ENCODE measurements at places on chromosomes 3 and 15.

GRCh38 chr3:28743831-28744230 lies 395.2 kb upstream of the AZI2 start:
- DNase-seq: no peak

GRCh38 chr15:72464251-72464650 lies 9.9 kb upstream of the ARIH1 start:
- DNase-seq: no peak

DNA sequence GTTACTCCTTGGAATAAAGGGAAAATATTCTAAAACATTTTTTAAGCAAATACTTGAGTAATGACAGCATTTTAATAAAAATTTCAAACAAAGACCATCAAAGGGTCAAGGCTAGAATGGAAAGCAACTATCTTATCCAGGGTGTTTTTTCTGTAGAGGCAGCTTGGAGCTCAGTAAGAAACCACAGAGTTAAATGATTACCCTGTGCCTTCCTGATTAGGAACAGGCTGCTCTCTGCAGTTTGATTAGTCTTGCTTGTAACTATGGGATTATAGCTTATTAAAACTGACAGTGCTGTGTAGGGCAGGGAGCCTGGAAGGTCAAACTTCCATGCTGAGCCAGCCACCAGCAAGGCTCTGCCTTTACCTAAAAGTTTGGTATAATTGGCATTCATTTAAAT lies 33.1 kb downstream of the QTRT2 start:
- DNase-seq: no peak

GRCh38 chr3:66153481-66154443 lies 67.0 kb upstream of the SLC25A26 start:
- DNase-seq: no peak

- DNase-seq: no peak
Observed at GRCh38 chr15:70608144-70608543, 155.2 kb downstream of the UACA start.

DNA sequence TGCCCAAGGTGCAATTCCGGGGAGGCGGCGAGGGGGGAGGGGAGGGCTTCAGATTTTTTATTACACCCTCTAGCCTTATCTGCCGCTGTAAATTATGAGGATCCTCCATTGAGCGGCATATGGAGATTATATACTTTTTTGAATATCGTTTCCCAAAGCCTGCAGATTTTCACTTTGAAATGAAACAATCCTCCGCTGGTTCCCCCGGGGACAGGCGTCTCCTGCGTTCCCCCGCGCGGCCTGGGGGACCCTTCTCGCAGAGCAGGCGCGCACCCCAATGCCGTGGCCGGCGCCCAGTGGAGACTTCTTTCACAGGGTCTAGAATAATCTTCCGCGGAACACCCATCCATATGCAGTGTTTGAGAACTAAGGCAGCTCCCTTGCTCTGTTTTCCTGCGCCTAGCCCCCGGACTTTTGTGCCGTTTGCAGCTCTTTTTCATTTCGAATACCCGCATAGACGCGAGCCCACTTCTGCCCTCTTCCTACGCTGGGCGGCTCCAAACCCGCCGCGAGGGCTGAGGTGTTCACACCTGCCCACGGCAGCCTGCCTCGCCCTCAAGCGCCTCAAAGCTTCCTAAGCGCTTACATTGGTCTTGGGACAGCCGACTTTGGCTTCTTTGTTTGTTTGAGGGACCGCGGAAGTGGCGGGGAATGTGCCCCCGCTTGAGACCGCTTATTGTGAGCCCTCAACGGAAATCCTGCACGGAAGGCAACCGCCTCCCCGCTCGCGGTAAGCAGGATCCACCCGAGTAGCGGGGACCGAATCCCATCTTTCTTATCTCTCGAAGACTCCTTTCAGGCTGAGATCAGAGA lies 7.5 kb downstream of the SOX14 start:
- no peak for DNase-seq

- DNase-seq: no peak
Observed at GRCh38 chr3:162165346-162165745, 668.7 kb downstream of the OTOL1 start.

GRCh38 chr15:49286649-49287404 lies 116.8 kb downstream of the GALK2 start:
- DNase-seq: no peak

DNA sequence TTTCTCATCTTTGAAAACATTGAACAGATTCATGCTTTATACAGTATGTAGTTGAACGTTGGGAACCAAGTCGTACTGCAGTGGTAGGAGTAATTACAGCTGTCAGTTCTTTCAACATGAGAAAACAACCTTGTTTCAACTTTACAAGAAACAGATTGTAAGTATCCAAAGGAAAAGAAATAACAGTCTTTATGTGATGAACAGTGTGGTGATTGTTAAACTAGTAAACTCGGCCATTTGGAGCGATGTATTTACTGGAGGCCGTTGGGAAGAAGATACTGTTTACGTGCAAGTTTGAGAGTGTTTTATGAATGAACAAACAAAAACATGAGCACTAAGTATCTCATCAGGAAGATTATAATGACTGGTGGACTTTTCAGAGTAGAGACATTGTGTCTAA lies 48.4 kb downstream of the EPHA3 start:
- DNase-seq: no peak

- no peak for DNase-seq
Observed at GRCh38 chr15:68651916-68652525, 73.2 kb downstream of the CORO2B start.

GRCh38 chr3:187742351-187743171 lies 2.7 kb downstream of the BCL6 start:
- DNase-seq: no peak

- no peak for DNase-seq
Observed at GRCh38 chr3:58626841-58627569, 39.6 kb downstream of the FAM3D start.

- DNase-seq: no peak
Observed at GRCh38 chr15:53251996-53252395, 461.9 kb upstream of the ONECUT1 start.

GRCh38 chr3:106635271-106635670 lies 742.0 kb upstream of the CCDC54 start:
- DNase-seq: peak; percentile 89

DNA sequence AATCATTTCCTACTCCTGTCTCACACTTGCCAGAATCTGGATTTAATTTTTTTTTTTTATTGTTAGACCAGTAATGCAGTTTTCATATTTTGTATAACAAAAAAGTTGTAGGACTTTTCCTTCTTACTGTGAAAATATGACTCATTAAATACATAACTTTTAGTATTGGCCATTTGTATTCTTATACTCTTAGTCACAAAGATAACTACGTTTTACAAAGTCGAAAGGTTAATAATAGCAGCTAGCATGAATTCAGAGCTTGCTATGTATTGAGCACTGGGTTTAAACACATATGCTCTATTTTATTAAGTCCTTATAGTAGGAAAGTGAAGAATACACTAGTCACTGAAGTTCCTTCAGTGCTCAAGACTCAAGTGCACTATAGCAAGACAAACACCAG lies 43.1 kb downstream of the LRRN1 start:
- no peak for DNase-seq

GRCh38 chr3:4218456-4219226 lies 84.5 kb upstream of the SETMAR start:
- DNase-seq: no peak

DNA sequence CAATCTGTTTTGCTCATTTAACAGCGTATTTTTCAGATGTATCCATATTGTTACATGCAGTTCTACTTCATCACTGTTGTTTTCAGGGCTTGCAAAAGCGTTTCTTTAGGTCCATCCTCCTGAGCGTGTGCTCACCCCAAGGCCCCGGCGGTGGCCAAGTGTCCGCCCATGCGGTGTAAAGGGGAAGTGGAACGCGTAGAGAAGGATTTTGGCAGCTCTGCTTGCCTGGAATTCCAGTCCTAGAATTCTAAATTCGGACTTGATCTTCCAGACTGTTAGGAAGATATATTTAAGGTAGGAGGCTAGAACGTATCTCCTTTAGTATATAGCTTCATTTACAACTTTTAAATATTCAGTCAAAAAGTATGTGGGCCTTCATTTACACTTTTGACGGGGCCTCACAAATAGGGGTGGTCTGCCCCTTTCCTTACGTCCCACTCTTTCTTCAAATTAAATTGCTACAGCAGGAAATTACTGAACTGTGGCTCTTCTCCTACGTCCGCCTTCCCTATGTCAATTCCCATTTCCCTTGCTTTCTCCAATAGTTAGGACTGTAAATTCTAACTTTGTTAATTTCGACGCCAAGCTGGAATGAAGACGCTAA lies 609 bp upstream of the TBC1D23 start:
- DNase-seq: no peak

- DNase-seq: no peak
Observed at GRCh38 chr3:124032311-124032880, 40.5 kb upstream of the ROPN1 start.

All from HS-5 (cell line).